ENCODE measurements at places on chromosomes 16 and 17. TPM values are rescaled to one million over a fixed set of nuclear protein-coding genes. Genes with fewer than 3 reads are reported as not detected.
A peak's percentile ranks its signal among the peaks of the same experiment; 100 is the strongest.

The HIGD1B gene
- 2.0 TPM for total RNA-seq

The TPSB2 gene
- 7.4 TPM for total RNA-seq

The TMEM235 gene
- not detected for total RNA-seq

DNA sequence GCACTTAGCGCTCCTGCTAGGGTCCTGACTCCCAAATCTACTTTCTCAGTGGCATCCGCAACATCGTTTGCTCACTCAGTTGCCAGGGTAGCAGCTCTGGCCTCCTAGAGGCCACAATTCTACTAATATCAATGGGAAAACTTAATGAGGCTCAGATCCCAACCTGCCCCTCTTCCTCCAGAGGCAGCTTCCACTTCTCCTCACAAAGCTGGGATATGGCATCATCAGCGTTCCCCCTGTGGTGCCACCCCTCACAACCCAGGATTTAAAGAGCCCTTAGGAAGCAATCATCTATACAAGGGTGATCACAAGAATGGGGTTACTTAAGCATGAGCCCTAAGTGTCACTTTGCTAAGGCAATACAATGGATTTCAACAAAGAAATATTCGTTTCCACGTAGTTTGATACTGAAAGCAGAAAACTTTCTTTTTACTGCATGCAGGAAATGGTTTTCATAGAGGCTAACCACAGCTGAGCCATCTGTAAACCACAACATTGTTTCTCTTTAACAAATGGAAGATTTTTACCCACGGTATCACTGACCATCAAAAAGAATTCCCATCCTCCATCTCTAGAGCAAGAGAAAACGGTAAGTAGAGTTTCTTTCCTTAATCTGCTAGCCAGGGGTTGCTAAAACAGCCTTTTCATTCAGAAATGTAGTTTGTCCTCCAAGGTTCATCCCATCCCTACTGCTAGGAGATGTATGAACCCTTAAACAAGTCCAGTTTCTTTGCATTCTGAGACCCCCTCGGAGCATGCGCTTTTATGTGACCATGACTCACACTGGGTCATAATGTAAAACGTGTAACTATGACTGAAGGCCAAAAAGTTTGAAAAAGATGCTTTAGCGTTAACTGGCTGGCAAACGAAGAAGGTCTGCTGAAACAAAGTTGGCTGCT lies 68.3 kb upstream of the BCAR1 start:
- no peaks in the 10 kb centered on the region for H3K36me3 ChIP-seq
- no peaks in the 10 kb centered on the region for H3K27me3 ChIP-seq
- no peak overlapping the region for H3K4me3 ChIP-seq
- no peak for DNase-seq

DNA sequence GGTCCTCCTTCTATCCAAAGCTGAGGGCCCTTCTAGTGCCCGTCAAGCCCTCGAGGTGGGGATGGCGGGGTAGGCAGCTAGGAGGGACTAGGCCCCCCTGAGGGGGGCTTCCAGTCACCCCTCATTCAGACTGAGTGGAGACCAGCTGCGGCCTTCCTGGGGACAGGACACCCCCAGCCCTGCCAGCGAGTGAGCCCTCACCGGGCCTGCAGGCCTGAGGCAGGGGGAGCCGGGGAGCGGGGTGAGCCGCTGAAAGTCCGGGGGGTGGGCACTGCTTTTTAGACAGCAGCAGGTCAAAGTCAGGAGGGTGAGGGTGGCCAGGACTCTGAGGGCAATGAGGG lies 8.7 kb upstream of the KREMEN2 start:
- no peak overlapping the region for H3K4me3 ChIP-seq
- H3K27me3 ChIP-seq, result no peaks in the 10 kb centered on the region
- no peak for DNase-seq

DNA sequence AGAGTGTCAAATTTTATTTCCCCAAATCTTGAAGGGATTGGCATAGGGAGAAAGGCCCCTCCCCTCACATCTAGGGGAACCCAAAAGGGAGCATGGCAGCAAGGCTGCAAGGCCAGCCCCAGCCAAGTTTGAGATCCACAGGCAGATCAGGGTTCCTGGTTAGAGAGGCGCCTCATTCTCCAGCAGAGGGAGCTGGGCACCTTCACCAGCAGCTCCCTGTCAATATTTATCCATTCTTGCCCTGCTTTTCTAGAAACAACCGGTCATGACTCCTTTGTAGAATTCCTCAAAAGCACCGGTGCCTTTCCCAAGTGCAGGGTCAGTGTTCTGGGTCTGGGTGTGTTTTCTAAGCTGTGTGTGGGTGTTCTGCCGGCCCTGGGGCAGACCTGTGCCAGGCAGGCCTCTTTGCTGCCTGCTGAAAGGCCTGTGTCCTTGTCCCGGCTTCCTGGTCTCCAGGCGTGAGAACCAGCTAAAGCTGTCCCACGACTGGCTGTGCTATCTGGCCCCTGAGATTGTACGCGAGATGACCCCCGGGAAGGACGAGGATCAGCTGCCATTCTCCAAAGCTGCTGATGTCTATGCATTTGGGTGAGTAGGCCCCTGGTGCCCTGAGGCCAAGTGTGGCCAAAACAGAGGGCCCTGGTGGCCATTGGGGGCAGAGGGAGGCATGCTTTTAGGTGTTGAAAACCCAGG lies 21.2 kb upstream of the LGALS9 start:
- peaks cover 1% of the 10 kb centered on the region for H3K4me1 ChIP-seq
- no peak for DNase-seq
- no peaks in the 10 kb centered on the region for H3K27me3 ChIP-seq

DNA sequence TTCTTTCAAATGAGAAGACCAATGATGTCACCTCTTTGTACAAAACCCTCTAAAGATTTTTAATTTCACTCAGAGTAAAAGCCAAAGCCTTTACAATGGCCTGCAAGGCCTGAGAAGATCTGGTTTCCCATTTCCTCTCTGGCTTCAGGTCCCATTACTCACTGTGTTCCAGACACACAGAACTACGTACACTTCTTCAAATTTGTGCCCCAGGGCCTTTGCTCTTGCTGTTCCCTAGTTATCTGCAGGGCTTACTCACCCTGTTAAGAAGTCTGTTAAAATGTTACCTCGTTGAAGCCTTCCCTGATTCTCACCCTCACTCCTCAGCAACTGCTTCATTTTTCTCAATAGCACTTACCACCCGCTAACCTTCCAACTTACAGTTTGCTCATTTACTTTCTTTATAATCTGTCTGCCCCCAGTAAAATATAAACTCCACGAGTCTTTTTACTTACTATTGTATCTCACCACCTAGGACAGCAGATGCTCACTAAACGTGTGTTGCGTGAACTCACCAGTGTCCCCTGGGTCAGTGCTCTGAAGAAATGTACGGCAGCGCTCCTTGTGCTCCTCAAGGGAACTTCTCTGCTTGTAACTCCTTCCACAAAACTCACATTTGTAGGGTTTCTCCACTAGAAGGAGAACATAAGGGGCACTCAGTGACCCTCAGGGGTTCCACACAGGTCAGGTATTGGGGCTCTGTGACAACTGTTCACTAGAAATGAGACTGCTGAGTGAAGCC lies 50.2 kb downstream of the GRB7 start:
- no peak overlapping the region for H3K27ac ChIP-seq
- H3K36me3 ChIP-seq, result no peaks in the 10 kb centered on the region
- no peak for DNase-seq

DNA sequence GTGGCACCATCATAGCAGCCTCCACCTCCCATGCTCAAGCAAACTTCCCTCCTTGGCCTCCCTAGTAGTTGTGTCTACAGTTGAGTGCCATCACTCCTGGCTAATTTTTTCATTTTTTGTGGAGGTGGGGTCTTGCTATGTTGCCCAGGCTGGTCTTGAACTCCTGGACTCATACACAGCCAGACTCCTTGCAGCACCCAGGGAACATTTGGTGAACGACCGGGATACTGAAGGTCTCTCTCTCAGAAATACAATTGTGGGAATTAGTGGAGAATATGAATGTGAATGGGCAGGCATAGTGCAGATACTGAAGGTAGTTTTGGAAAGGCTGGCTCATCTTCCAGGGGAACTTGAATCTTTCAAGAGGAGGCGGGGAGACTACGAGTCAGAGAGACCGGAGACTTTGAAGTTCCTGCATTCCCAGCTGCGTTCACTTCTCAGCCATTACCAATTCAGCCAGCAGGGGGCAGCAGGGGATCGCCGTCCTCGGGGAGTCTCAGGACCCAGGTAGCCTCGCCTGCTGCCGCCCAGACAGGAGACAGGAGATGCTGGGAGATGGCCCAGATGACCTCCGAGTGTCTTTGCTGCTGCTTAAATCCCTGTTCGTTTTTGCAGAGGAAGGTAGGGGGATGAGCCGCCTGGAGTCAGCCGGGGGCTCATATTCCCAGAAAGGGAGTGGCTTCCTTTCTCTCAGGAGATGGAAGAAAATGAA lies 68.6 kb downstream of the HAPSTR1 start:
- H3K27me3 ChIP-seq, result no peaks in the 10 kb centered on the region
- no peaks in the 10 kb centered on the region for H3K36me3 ChIP-seq
- peak; percentile 28 for DNase-seq
- no peak overlapping the region for H3K27ac ChIP-seq
